ENCODE measurements at places on chromosomes 4 and X.
A peak's percentile ranks its signal among the peaks of the same experiment; 100 is the strongest.

DNA sequence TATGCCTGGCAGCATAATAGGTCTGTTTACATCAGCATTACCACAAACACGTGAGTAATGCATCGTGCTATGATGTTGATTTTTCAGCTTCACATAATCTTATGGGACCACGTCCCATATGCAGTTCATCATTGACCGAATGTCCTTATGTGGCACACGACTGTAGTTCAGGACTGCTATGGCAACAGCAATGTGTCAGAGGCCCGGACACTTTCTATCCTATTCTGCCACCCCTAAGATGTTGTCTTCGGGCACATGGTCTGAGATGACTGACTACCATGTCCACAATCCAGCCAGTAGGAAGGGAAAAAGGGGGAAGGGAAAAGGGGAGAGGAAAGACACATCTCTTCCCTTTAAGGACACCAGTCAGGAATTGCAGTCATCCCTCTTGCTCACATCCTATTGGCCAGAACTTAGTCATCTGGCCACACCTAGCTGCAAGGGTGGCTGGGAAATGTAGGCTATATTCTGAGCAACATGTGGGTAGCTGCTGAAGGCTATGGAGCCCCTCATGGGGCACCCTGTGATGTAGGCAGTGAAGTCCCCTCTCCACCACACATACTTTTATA lies 196.0 kb upstream of the RBPJ start:
- DNase-seq: peak; percentile 31

GRCh38 chrX:53186351-53186750 lies 38.7 kb downstream of the KDM5C start:
- DNase-seq: peak; percentile 25

- DNase-seq: no peak
Measured at GRCh38 chr4:77305766-77306165, 148.8 kb downstream of the CCNG2 start.

- DNase-seq: peak; percentile 32
Measured at GRCh38 chr4:139015948-139016471, 429 bp downstream of the NOCT start.

GRCh38 chr4:84985952-84986351 lies 19.5 kb upstream of the WDFY3 start:
- peak; percentile 88 for DNase-seq

DNA sequence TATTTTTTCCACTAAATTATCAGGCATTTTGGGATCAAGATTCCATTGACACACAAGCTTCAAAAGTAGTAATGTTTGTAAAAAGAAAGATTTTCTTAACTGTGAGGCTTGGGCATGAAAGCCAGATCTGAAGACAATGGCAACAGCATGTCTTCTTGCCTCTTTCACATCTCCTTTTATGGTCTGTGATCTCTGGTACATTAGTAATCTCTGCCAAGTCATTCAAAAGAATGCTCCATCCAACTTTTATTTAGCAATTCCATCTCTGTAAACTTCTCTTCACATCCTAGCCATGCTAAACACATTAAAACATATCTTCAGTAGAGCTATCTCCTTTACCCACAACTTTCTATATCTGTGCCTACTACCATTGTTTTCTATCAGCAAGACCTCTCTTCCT lies 465.4 kb downstream of the FAT4 start:
- peak; percentile 28 for DNase-seq

DNA sequence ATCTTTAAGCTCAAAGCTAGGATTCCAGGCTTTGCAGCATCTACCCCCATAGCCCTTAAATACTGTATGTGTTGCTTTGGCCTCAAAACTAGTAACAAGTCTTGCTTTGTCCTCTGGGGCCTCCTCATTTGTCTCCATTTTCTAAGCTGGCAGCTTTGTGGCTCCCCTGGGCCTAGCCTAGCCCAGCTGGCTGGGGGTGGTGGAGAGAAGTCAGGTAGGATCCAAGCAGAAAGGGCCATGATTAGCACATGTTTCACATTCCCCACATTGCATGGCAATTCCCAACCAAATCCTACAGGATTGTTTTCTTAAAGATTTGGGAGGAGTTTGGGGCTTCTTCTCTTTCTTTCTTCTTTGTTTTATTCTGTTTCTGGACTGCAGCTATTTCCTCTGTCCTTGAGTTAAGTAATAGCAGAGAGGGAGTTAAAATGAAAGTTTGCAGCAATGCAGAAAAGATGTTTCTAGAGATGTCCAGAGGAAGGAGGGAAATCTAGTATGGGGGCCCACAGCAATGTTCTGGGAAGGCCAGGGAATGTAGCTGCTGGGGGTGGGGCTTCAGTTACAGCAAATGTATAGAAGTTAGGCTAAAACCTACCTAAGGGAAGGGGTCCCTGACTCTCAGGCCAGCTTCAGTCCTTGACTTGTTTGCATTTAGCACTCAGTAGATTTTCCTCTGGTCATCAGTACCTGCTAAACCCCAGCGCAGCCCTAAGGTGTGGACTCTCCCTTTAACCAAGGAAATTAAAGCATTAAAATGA lies 92.1 kb downstream of the SHROOM4 start:
- DNase-seq: no peak

DNA sequence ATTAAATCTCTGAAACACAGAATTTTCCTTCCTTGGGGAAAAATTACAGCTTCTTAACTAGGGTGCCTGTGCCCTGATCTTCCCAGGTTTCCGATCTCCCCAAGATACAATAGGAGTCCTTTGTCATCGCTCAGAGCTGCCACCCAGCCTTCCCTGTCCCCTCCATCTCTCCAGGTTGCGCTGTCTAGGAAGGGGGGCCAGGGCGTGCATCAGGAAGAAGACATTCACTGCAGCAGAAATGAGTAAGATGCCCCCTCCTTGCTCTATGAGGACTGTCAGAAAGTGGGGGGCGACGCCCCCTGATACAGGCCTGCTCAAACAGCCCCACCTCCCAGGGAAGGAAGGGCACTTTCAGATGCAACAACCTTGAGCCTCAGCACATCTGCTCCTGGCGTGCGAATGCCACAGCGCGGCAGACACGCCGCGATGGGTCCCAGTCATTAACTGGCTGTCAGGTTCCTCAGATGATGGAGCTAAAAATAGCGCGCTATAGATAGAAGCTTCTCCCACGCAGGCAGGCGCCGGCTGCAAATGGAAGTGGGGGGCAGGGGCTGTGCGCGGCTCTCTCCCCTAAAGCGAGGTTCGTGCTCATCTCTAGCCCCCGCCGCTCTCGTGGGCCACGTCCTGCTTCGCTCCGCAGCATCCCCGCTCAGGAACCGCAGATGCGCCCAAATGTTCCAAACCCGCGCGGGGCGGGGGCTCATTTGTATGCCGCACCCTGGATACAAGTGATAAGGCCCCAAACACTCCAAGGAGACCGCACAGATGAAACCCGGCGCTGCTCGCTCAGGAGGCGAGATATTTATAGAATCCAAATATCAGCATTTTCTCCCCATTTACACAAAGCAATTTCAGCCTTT lies 57.6 kb upstream of the LGI2 start:
- peak; percentile 18 for DNase-seq
